ENCODE measurements at places on chromosomes 5 and 9.

DNA sequence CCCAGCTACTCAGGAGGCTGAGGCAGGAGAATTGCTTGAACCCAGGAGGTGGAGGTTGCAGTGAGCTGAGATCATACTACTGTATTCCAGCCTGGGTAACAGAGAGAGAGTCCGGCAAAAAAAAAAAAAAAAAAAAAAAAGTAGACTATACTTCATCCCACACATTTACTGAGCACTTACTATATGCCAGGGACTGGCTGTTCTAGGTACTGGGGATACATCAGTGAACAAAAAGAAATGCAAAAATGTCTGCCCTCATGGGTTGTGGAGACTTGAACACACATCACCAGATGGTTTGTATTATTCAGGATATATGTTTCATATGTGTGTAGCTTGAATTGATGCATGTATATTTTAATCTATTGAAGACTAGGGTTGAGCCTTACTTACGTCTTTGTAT is 2.9 kb upstream of the LHFPL2 start:
- no peak for DNase-seq

GRCh38 chr5:3980156-3980555 is 384.5 kb downstream of the IRX1 start:
- DNase-seq, result no peak

DNA sequence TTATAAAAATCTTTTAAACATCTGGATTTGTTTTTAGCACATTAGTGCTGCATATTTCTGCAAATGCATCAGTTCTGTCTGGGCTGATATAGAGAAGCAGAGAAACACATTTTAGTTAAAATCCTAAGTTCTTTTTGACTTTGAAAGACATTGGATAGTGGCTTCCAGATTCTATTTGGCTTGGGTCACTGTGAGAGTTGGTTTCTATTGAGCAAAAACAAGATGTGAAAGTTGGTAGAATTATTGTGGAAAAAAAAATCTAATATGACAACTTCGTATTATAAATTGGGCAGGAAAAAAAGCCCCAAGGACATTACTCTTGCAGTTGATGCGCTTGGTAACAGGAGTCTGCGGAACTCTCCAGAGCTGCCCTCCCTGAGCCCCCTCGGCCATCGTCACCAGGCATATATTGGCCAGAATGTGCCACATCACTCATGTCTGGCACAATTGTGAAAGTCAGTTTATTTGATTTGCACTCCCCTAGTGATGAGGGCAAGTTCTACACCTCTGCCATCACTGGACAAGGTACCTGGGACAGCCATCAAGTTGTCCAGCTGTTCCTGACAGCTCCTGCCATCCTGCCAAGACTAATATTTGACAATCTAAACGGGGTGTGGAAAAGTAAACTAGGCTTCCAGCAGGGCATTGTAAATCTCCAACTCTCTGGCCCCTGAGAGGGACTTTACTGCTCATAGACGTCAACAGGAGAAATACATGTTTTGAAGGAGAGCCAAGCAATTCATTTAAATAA is 334.5 kb downstream of the TENT4A start:
- no peak for DNase-seq

DNA sequence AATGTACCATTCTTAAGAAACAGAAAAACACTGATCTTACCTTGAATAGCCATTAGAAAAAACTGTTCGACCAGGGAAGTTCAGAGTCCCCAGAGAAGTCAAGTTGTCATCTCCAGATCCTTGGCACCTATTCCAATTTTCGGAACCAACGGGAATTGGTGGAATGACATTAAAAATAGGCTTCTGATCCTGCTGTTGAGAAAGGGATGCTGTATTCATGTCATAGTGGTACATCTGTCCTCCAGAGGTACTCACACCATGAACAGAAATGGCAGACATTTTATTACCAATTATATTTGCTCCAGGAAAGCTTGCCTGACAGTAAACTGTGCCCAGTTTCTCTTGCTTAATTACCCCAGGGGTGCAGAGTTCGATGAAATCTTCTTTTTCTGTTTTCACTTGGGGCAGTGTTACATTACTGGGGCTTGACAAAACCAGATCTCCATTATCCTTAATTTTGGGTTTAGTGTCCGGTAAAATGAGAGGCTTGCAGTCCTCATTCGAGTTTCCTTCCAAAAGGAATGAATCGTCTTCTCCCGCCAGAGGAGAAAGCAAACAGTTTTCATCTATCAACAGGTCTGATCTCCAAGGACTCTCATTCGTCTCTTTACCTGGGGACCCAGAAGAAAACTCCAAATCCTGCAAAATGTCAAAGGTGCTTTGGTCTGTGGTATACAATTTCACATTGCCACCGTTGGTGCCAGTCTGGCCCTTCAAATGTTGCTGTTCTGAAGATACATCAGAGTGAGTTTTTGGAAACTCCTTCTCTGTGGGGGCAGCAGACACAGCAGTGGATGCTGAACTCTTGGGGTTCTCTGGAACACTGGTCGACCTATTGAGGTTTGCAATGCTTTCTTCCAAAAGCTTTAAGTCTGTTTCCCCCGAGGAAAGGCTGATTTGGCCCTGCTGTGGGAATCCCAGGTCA is 3.6 kb downstream of the NR3C1 start:
- DNase-seq, result no peak

GRCh38 chr9:76289703-76290102 is 104.5 kb downstream of the RFK start:
- no peak for DNase-seq

- DNase-seq, result no peak
Measured at GRCh38 chr5:173624282-173624681, 7.8 kb upstream of the BOD1 start.

DNA sequence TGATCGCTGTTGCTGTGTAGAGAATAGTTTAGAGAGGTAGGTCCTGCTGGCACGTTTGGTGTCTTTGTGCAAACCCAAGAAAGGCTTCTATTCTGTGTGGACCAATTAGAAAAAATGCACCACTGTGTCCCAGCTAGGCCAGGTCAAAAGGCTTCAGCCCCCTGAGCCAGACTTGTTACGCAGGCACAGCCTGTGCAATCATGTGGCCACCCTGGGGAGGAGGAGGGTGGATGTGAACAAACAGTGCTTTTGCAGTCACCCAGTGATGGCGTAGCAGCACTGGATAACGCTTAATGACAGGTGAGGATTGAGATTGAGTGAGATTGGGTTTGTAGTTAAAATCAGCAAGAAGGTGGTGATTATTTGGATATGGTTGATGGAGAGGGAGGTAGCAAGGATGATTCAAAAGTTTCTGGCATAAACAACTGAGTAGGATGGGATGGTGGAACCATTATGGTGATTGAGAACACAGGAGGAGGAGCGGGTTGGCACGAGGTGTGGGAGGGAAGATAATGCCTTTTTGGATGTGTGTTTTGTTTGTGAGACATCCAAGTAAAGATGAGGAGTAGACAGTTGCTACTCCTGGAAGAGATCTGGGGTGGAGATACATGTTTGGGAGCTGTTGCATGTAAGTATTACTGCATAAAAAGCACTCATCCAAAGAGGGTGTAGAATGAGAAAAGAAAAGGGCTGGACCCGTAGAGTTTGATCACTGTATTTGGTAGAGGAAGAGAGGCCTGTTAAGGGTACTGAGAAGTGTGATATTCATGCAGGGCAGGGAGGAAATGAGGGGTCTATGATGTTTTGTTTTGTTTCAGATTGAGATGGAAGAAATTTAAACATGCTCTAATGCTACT is 6.7 kb downstream of the GCNT1 start:
- DNase-seq, result no peak

- DNase-seq, result no peak
Measured at GRCh38 chr5:90050103-90050502, 359.5 kb downstream of the CETN3 start.

- DNase-seq, result no peak
Measured at GRCh38 chr9:106784076-106784475, 78.9 kb upstream of the ZNF462 start.

DNA sequence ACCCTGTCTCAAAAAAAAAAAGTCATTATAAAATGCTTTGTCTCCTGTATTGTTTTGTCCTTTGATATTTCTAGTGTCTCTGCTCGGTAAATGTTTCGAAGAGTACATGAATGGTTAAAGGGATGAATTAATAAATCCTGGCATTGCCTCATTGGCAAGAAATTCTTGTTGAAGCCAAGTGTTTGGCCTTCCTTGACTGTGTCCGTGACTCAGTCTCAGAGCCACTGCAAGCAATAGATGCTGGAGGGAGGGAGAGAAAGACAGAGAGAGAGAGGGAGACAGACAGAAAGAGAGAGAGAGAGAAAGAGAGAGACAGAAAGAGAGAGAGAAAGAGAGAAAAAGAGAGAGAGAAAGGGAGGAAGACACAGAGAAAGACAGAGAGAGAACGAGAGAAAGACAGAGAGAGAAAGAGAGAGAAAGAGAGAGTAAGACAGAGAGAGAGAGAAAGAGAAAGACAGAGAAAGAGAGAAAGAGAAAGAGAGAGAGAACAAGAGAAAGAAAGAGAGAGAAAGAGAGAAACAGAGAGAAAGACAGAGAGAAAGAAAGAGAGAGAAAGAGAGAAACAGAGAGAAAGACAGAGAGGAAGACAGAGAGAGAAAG is 72.5 kb upstream of the RXRA start:
- no peak for DNase-seq

DNA sequence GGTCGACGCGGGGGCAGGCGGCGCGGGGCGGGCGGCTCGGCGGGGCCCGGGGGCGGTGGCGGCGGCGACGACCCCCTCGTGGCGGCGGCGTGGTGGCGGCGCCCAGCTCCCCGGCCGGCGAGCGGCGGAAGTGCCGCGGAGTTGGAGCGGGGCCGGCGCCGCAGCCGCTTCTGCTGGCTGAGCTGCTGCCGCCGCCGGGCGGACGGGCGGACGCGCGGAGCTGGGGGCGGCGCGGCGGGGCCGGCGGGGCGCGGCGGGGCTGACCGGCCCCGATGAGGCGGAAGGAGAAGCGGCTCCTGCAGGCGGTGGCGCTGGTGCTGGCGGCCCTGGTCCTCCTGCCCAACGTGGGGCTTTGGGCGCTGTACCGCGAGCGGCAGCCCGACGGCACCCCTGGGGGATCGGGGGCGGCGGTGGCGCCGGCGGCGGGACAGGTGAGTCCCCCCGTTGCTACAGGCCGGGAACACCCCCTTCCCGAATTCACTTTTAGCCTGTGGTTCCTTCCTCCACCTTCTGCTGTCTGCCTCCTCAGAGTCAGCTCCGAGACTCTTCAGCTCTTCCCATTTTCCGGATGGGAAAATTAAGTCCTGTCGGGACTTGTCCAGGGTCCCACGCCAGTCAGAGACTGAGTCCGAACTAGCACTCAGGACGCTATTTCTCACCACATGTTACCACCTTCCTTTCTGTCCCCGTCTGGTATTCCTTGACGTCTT is at the start of gene GALNT10:
GALNT10 (plus strand) TSS at position 139 of the 710 bp plus-strand sequence; CDS start at position 273, 134 bp downstream.
- DNase-seq, result peak; percentile 63

- DNase-seq, result no peak
Measured at GRCh38 chr5:148750614-148751013, 75.8 kb upstream of the ADRB2 start.

DNA sequence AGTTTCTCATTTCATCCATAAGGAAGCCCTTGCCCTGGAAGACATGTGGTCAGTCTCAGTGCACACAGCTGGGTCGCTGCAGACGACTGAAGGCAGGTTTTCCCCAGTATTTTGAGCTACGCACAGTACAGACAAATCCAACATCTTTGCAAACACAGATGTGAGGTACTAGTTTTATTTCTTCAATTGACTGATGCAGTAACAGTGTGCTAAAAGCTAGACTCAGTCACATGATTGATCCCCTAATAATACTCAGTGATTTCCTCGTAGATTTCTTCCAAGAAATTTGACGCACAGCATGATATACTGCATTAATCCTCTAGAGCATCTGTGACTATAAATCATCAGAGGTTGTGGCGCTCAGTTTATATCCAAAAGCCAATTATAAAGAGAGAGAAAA is 346.1 kb downstream of the DIRAS2 start:
- no peak for DNase-seq

DNA sequence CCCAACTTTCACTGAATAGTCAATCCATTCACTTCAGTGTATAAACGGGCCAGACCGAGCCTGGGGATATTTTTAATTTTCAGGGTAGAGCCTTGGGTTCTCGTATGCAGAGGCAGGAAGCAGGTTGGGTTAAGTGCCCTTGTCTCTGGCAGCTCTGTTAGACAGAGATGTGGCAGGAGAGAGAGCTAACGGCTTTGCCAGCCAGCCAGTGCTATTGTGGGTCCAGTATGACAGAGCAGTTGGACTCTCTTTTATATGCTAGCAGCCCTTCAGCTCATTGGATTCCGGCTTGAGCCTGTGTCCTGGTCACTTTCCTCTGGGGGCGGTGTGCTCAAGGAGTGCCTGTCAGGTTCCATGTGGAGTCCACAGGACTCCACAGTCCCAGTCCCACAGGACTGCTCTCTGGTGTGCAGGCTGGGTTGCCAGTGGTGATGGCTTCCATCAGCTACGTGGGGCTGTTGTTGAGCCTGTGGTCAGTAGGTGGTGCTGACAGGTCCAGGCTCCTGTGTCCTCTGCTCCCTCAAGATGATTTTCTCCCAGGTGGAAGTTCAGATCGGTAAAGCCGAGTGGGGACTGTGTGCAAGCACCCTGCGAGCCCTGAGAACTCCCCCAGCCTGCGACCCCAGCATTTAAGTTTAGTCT is 14.3 kb downstream of the CLTA start:
- DNase-seq, result no peak

DNA sequence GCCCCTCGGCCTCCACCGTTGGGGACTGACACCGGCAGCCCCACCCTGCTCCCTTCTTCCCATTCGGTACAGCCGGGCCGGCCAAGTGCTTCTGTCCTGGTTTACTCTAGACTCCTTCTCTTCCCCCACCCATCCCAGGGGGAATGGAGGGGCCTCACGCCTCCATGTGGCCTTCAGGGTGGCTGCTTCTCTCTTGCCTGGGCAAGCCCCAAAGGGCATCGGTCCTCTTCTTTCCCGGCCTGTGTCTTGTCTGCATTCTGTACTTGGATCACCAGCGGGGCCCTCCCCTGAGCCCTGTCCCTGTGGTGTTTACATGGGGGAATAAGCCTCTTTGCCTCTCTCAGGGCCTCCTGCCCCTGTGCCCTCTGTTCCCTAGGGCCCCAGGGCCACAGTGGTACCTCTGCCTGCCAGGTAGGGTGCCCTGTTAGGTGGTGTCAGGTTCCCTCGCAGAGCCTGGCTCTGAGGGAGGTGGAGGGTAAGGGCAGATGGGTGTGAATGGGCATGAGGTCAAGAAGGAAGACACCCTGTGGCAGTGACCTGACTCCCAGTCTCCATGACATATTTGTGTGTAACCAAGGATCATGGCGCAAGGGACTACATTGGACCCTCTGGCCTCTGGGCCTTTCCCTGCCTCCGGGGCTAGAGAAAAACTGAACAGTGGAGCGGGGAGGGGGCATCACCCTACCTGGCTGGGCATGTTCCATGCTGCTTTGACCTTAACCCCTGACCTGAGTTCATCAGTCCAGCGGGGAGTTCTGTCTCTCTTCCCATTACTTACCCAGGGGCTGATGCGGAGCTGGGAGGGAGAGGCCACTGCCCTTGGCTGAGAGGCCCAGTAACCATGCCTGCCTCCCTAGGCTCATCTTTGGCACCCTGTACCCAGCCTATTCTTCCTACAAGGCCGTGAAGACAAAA is 1.6 kb downstream of the REEP2 start:
- DNase-seq, result no peak
